ENCODE measurements at places on chromosomes 16 and 17.

DNA sequence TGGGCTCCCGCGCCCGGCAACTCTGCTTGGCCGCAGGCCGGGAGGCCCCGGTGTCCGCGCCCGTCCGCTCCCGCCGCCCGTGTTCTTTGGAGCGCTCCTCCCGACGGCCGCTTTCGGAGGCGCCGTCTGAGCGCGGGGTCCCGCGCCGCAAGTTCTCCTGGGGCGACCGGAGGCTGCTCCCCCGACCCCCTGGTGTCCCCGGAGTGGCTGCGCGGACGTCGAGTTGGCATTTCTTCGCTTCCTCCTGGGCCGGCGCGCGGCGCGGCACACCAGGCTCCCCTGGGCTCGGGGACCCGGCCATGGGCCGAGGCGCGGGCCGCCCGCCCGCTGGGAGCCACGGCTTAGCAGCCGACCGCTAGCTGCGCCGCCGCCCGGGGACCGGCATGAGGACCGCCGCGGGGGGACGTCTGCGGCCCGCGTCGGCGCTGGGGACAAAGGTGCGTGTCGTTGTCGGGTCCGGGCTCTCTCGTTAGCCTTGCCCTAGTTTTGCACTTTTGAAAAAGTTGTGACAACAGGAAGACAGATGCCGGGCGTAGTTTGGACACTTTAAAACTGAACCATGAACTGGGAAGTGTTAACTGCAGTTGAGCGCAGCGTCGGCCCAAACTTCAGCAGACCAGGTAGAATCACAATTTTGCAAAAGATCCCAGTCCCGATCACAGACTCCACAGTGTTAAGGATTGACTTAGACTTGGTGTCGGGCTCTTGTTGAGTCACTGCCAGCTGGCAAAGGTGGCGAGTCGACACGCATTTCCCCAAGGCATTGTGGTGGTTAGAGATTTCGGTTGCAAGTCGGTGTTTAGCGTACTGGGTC is 700 bp downstream of the UBN1 start:
- peak; percentile 79 for DNase-seq

- peak; percentile 46 for DNase-seq
These were observed 23.2 kb downstream of the ZNF213 start for GRCh38 chr16:3158026-3158509.

GRCh38 chr16:87076950-87077749 is 240.0 kb downstream of the C16orf95 start:
- peak; percentile 76 for DNase-seq

DNA sequence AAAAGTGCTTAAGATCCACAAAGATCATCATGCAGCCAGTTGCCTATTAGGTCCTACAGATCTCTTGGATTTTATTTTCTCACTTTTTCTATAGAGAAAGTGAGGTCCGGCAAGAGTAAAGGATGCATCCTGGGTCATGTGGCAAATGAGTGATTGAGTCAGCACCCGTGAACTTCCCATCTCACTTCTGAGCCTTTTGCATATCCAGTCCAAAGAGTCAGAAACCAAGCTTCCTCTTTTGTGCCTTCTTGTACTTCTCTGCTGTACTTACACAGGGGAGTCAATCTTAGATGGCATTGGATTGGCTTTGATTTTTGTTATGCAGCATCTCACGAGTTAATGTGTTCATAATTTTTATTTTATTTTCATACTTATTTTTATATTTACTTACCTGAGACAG is 114.2 kb upstream of the IRX5 start:
- DNase-seq = no peak

DNA sequence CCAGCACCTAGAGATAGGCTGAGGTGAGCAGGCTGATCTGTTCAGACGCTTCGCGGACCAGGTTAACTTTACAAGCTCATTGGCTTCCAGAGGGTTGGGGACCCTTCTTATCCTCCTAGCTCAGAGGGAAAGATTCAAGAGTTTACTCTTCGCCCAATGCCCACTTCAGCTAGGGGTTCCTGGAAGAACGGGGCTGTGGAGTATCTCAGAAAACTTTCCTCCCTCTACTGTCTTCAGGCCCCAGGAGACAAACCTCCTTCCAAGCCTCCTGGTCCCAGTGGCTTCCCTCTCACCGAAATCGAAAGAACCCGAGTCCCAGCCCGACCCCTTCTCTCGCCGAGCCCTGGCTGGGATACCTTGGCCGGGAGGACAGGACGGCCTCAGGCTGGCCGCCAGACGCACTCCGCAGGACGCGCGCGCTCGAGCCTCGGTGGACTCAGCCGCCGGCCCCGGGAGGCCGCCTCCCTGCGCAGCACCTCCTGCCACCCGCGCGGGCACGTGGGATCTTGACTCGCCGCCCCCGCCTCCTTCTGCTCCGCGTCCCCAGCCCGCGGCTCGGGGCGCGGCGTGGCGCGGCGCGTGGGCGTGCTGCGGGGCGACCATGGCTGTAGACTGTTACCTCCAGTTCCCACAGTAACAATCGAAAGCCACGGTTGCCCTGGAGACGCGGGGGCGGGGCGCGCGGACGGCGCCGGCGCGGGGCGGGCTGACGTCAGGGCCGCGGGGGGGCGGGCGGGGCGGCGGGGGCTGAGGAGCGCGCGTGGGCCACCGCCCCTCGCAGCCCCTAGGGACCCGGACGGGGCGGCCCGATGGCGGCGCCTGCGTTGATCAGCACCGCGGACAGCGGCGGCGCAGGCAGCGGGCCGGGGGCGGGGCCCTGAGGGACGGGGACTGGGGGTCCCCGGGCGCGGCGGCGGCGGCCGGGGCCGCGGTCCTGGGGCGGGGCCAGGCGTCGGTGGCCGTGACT is 5.3 kb upstream of the HIC1 start:
- peak; percentile 83 for DNase-seq

DNA sequence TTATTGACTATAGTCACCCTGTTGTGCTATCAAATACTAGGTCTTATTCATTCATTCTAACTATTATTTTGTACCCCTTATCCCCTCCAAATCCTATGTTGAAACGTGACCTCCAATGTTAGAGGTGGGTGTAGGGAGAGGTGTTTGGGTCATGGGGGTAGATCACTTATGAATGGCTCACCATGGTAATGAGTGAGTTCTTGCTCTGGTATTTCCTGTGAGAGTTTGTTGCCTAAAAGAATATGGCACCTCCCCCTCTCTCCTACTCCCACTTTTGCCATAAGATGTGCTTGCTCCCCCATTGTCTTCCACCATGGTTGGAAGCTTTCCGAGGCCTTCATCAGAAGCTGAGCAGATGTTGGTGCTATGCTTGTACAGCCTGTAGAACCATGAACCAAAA is 59.3 kb upstream of the BRD7 start:
- DNase-seq = no peak

All from ACHN (cell line).